ENCODE measurements at places on chromosomes 12 and 14.

DNA sequence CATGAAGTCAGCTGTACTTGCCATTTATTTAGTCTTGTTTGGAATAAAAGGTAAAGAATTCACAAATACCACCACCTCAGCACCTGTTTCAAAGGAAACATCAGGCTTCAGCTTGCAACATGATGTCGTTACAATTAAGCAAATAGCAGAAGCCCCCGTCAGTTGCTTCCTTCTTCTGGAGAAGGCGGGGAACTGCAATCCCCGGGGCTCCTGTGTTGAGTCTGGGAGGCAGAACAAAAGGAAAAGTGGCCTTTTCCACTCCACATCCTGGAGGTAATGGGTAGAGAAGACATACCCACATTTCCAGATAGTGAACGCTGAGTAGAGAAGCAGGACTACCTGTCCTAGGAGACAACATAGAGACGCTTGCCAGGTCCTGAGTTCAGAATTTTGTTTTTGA, 92.8 kb downstream of the DNAH10 start:
- no peak for DNase-seq

DNA sequence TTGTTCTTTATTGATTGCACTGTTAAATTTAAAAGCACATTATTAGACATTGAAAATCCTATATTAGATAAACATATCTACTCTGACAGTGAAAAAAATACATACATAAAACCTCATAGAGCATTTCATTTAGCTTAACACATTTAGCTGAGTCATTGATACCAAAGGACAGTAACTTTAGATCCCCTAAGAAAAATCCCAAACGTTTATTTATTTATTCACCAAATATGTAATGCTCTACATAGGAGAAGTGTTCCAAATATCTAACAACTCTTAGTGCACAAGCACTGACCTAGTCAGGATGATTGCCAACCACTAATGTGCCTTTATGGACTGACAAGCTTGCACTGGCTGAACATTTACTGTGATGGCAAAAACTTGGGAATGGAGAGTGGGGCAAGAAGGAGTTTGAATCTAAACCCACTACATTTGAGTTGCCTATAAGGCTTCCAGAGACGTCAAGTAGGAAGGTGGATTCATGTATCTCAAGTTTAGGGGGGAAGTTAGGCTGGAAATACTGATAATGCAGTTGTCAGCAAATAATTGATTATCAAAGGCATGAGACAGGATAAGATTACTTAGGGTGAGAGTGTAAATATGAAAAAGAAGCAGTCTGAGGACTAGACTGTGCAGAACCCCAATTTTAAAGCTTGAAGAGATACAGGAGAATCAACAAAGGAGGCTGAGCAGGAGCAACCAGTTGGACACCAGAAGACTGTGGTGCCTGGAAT, 156.4 kb downstream of the PLCZ1 start:
- DNase-seq = no peak

- DNase-seq = no peak
These were observed 80.6 kb upstream of the DICER1 start for GRCh38 chr14:95237958-95238340.

DNA sequence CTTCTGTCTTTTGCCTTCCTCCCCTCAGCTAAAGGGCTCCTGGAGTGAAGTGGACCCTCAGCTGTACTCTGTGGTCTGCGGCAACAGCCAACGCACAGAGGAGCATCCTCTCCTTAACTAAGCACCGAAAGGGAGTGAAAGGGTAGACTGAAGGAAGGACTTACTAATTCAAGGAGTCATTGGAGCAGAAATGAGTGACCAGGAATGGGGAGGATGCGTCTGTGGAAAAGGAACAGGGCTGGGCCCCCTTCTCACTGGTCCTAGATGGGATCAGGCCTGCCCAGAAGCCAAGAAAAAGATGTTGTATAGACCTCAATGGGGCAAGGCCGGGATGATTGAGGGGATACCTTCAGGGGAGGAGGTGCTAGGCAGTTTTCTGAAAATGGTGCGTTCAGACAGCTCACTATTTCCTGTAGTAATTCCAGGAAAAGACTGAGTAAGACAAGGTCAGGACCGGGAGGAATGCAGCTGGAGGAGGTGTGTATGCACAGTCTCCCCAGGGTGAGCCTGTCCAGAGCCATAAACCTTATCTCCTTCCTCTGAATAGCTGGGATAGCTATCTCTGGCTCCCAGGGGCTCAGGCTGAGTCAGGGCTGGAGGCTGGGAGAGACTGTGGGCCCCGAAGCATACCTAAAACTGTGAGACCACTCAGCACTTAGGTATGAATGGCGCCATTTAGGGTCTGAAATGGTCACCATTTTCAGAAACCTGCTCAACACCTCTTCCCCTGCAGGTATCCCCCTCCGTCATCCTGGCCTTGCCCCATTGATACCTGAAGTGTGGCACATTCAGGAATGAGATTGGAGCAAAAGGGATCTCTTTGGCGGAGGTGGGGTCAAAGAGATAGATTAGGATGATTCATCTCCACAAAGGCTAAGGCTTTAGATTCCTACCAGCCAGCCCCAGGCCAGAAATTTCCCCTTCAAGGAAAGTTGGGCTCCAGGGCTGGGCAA, 20.2 kb upstream of the KRT8 start:
- DNase-seq = no peak

DNA sequence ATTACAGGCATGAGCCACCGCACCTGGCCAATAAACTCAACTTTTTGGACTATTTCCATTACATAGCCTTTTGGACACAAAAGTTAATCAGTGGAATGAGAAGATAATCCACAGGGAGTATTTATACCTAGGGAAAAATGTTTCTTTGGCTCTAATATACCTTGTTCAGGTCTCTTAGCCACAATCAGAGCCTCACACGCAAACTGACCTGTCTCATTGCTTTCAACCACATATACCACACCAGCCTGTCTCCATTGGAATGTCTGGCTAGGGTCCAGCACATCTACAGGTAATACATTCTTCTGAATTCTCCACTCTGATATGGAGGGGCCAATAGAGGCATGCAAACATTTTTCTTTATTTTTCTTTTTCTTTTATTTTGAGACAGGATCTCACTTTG, 3.8 kb upstream of the RBMS2 start:
- DNase-seq = no peak

DNA sequence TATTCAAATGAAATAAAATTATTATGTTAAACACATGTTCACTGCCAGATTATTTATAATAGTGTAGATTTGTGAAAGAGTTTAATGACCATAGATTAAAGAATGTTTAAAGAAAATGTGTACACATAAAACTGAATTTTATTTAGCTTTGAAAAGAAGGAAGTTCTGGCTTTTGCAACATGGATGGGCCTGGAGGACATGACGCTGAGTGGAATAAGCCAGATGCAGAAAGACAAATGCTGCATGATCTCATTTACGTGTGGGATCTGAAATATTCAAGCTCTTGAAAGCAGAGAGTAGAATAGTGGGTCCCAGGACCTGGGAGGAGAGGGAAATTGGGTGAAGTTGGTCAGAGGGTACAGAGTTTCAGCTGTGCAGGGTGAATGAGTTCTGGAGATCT, 1261.2 kb downstream of the TMEM121 start:
- DNase-seq = no peak

DNA sequence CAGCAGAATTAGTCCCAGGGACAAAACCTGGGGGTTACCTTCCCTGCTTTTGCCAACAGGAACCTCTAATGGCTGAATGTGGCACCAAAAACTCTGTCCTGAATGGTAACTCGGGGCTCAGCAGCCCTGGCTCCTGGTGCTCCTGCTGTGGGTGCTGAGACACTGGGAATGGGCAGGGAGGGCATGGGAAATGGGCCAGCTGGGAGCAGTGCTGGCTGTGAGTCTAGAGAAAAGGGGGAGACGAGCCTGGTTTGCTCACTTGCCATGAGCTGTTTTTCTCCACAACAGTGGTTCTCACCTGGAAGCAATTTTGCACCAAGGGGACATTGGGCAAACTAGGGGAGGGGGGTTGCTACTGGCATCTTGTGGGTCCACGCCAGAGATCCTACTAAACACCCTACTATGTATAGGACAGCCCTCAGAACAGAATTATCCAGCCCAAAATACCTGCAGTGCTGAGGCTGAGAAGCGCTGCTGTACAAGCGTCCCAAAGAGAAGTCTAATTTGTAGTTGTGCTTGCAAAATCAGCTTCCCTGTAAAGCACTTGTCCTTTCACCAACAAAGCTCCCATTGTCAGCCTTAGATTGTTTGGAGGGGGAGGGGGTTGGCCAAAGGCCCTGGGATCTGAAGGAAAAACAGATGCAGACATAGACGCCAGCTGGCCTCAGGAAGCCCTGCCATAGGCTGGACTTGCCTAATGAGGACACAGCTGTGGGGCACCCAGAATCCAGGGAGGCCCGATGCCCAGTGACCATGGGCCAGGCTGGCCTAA, 3.6 kb downstream of the LRRC74A start:
- no peak for DNase-seq

- DNase-seq = no peak
These were observed 2.6 kb downstream of the GPR68 start for GRCh38 chr14:91241863-91242262.

- no peak for DNase-seq
These were observed 116.9 kb upstream of the PWP1 start for GRCh38 chr12:107568718-107569117.

DNA sequence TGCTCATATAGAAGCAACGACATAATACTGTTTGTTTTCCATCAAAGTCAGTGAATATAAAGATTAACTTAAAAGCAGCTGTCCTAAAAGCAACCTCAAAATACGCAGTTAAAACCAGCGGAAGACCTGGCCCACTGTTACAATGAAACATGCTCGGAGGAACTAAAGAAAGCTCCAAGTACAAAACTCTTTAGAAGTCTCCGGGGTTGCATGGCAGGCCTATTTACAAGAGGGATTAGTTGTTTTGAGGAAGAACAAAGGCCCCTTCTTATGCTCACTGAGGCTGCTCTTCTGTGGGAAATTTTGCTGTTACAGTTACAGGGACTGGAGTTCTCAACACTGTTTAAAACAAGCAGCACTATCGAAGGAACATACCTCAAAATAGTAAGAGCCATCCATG, 75.9 kb upstream of the C12orf71 start:
- DNase-seq = no peak

GRCh38 chr12:2240984-2241383, 188.2 kb downstream of the CACNA1C start:
- no peak for DNase-seq

DNA sequence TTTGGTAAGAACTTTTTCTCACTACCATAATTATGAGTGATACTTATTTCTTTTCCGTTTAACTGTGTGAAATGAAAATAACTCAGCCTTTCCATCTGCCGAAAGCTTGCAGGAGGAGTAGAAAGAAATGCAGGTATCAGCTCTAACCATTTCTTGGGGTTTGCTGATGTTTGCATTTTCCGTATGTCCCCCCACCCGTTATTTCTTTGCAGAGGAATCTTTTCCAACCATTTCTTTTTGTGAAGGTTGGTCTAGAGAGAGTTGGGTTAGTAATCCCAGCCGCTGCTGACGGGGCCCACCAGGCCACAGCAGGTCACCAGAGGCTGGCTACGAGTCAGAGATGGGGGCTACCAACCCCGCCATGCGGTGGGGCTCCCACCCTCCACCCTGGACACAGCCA, 7.0 kb upstream of the PIWIL1 start:
- DNase-seq = no peak

GRCh38 chr12:82723093-82723492, 36.4 kb downstream of the TMTC2 start:
- no peak for DNase-seq

DNA sequence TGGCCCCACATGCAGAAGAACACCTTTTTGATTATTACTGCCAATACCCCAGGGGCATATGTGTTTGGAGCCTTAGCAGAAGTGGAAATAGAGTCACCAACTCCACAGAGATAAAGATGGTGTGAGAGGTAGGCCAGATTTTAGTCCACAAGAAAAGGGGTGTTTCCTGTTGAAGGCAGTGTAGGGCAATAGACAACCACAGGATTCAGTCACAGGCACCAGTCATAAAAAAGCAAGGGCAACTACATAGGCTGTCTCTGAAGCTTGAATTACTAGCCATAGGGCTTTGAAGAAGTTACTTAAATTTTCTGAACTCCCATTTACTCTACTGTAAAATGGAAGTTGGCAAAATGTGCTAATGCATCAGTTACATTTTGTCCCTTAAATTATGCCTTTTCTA, 18.9 kb downstream of the ERP27 start:
- DNase-seq = no peak

GRCh38 chr14:92753250-92753649, 4.8 kb upstream of the LGMN start:
- DNase-seq = no peak

DNA sequence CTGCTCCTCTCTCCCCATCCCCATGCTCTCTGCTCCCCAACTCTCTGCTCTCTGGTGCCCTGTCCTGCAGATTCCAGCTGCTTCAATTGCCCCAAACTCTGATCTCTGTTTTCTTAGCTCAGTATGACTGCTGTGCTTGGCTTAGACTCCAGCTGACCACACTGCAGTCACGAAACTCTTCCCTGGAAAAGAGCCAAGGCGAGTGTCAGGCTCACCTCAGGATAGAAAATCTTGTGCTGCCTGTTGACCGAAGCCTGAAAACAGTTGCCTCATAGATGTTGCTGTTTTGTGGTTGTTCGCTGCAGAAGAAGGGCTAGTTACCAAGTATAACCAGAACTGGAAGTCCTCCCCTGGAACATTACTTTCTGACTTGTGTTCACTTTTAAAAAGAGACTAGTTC, 6.7 kb upstream of the STON2 start:
- no peak for DNase-seq

GRCh38 chr12:13161172-13161571, 35.4 kb upstream of the EMP1 start:
- no peak for DNase-seq

- no peak for DNase-seq
These were observed 122.2 kb downstream of the DAAM1 start for GRCh38 chr14:59310633-59311032.

- no peak for DNase-seq
These were observed 26.8 kb downstream of the KLRK1 start for GRCh38 chr12:10362828-10363657.

DNA sequence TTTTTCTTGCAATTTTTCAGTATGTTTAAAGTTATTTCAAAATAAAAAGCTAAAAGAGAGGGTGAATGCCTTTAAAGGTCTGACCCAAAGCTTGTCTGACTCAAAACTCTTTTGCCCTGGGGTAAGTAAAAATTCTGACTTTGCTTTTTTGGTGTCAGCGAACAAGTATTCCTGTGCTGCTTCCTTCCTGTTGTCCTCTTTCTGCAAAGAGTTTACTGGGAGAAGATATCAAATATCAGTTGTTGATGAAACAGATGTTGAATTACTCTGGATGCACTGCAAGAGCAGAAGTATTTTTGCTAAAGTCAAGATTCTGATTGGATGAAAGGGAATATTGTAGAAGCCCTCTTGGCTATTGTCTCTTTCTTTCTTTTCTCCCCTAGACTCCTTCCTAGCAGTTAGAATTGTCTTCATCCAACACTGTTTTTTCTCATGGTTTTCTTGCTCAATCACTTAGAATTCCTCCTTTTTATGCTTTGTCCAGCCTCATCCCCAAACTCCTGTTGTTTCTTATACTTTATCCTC, 62.0 kb downstream of the DACT1 start:
- no peak for DNase-seq

GRCh38 chr12:5856692-5857091, 88.4 kb downstream of the ANO2 start:
- no peak for DNase-seq

DNA sequence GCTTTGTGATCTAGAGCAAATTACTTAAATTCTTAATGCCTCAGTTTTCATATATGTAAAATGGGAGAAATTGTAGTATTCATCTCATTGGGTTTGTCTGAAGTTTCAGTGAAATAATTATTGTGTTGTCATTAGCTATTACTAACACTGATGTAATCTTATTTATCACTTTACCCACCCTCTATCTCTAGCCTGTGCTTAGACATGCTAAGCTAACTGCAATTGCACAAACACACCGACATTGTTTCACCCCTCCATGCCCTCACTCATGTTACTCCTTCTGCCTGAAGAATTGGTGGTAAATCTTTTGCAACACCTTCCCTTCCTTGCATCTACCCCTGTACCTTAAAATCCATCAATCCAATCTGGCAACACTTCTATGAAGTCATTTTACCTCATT, 241.6 kb downstream of the BCAT1 start:
- DNase-seq = no peak

Measured in stimulated activated CD4-positive, alpha-beta T cell treated with anti-CD3 and anti-CD28 coated beads, TNF-alpha, amount 100 ng/mL, for 48 hours (primary cell).